Activated naive CD4-positive, alpha-beta T cell (primary cell): ENCODE measurements at places on chromosomes 2 and 18.
A peak's percentile ranks its signal among the peaks of the same experiment; 100 is the strongest.

DNA sequence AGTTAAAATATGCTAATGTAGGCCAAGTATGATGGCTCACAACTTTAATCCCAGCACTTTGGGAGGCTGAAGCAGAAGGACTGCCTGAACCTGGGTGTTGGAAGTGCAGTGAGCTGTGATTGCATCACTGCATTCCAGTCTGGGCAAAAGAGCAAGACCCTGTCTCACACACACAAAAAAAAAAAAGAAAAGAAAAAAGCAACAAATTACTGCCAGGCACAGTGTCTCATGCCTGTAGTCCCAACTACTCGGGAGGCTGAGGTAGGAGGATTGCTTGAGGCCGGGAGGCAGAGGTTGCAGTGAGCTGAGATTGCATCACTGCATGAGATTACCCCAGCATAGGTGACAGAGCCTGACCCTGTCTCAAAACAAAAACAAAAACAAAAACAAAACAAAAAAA is 110.6 kb downstream of the PRELID3A start:
- DNase-seq, result no peak

- DNase-seq, result no peak
These were observed 3.2 kb downstream of the PIGN start for GRCh38 chr18:62183578-62184195.

DNA sequence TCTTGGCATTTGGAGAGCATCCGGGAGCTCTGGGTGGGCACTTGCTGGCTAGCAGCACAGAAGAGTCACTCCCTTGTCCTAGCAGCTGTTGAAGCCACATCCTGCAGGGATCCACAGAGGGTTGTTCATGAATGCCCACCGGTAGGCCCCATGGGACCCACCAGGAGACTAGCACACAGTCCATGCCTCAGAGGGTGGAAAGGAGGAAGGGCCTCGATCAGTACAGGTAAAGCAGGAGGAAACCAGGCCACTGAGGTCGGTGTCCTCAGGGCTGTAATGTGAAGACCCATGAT is 205.8 kb downstream of the SEPTIN10 start:
- DNase-seq, result no peak

DNA sequence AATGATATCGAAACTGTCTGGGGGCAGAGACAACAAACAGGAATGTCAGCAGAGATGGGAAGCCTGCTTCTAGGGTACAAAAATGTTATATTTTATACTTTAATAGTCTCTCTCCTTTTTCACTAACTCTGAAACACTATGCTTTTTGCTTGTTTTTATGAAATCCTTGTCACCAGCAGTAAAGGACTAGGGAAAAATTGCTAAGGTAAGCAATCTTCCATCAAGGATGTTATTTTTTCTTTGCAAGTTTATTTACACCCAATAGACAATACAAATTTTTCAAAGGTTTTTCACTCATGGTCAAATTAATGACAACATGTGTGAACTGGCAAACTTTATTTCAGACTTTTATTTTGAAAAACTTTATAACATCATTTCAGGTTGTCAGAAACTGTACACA is 1465.9 kb upstream of the NXPH2 start:
- no peak for DNase-seq

DNA sequence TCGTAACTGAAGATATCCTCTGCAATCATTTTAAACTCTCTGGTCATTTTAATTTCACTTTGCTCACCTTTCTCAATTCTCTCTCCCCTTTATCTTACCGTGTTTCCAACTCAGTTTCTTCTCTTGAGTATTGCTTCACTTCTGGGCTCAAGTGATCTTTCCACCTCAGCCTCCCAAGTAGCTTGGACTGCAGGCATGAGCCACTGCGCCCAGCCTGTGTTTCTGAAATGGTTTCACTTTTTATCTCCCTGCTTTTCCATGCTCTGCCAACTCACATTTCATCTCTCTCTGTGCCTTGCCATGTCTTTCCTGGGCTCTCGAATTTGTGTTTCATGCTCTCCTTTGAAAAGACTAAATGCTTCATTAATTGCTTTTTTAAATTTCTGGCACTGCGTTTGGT is 30.5 kb upstream of the TMEM131 start:
- DNase-seq, result no peak

DNA sequence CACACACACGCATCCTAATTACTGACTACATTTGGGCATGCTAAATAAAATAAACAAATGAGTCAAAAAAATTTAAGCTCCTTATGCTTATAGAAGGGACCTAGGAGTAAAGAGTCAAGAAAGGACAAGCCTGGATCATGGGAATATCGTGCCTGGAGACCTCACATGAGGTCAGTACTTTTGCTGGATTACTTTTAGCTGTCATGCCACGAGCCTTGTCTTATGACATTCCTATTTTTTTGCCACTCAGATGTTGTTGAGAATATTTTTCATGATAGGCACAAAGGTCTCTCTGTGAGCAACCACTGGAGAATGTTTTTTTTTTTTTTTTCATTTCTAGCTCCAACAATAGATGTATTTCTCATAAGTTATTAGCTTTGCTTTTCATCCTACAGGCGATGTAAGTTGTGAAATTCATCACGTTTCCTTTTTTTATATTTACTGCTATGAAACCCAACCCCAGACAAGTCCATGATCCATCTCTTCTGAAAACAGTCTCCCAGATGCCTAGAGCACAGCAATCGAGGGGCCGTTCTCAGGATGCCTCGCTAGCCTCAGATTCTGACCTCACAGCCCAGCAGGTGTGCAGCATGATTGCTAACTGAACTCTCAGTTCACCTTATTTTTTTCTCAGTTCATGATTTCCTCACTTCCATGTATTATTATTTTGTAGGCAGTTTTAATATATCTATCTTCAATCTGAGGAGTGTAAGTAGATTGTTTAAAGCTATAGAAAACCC is 464.5 kb downstream of the IRS1 start:
- DNase-seq, result no peak

DNA sequence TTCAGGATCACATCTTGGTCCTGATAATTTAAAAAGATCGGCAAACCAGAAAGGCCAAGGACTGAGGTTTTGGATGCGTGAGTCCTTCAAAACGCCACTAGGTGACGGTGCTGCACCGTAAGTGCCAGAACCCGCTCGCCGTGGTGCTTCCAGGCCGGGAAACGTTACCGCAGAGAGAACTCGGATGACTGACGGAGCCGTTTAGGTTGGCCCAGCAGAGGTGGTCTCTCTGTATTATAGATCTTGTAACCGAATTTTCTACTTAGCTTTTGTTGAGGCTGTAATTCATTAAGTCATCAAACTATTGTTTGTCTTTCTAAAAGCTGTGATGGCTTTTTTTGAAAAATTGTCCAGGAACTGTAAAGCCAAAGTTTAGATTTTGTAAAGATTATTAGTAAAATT is 39.8 kb upstream of the ADCYAP1 start:
- peak; percentile 15 for DNase-seq

- no peak for DNase-seq
These were observed 124.6 kb downstream of the RTP5 start for GRCh38 chr2:241994086-241994485.

- DNase-seq, result no peak
These were observed 33.4 kb downstream of the TTR start for GRCh38 chr18:31624892-31625640.

DNA sequence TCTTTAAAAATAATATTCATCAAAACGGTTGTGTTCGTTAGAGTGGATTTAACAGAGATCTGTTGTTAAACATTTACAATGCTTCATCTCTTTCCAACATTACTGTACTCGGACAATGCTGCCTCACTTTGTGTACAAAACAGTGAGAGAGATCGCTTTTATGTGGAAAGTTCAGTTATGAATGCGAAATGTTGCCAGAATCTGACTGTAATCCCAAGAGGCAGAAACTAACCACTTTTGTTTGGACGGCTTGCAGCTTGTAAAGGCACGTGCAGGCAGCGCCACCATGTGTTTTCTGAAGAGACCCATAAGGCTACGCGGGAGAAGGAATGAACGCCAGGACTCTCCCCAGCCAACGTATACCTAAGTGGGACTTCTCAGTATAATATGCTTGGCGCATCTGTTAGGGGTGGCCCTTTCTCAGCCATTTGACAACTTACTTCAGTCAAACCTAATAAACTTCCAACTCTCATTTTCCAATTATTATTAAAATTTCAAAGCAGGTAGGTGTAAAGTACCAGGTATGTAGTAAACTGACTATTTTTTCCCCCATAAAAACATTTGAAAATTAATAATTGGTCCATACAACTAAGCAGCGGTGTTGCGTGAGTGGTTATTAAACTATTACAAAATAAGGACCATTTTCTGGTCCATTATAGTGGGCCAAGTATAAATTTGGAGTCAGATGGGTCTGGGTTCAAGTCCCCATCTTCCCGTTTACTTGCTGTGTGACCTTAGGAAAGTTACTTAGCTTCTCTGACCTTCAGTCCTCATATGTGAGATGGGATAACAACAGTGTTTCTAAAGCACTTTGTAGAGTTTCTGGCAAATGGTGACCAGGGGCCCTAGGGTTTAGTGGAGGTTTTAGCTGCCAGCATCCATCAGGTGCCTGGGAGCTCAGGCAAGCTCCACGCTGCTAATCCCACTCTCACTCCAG is 5.6 kb upstream of the NAPG start:
- DNase-seq, result peak; percentile 27

- no peak for DNase-seq
These were observed 74.0 kb upstream of the ODC1 start for GRCh38 chr2:10522170-10522448.

- no peak for DNase-seq
These were observed 82.4 kb downstream of the TTC32 start for GRCh38 chr2:19819097-19820065.

GRCh38 chr2:12127638-12128037 is 381.2 kb downstream of the LPIN1 start:
- no peak for DNase-seq

GRCh38 chr2:184004948-184005672 is 593.2 kb upstream of the ZNF804A start:
- DNase-seq, result no peak

- DNase-seq, result no peak
These were observed 134.2 kb downstream of the GLI2 start for GRCh38 chr2:120869730-120870466.

- no peak for DNase-seq
These were observed 1280.6 kb upstream of the NRXN1 start for GRCh38 chr2:52312486-52312885.

- no peak for DNase-seq
These were observed 93.5 kb downstream of the OSBPL6 start for GRCh38 chr2:178287652-178288344.

- DNase-seq, result no peak
These were observed 14.3 kb downstream of the WDSUB1 start for GRCh38 chr2:159272156-159272555.

DNA sequence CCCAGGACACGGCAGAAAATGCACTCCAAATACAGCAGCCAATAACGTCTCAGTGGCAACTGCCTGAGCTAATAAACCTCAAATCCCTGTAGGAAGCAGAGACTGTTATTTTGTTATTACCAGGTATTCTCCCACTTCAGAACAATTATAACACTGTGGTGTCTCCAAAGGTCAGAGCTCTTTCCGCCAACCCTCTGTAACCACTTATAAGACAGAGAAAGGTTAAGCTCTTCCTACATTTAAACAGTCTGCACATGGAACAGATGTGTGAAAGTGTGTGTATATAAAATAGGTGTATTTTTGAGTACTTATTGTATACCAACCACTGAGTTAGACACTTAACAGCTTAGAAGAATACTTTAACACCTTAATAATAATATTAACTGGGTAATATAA is 64.1 kb downstream of the FBXO15 start:
- DNase-seq, result no peak

- no peak for DNase-seq
These were observed 35.8 kb downstream of the DARS1 start for GRCh38 chr2:135949451-135950234.

DNA sequence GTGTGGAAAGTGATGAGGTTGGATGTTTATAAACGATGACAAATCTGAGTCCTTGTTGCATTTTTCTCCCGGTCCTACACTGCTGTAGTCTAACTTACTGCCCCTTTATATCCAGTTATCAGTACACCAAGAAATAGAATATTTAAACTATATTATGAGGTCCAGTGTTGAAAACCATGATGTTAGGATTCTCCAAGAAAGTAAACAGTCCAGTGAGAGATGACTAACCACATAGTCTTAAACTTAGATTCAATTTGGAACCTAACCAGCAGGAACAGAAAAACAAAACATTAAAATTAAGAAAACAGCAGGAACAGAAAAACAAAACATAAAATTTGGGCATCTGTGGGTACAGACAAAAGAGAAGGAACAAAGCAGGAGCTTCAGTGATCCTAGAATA is 143.2 kb downstream of the TPGS2 start:
- no peak for DNase-seq

- DNase-seq, result no peak
These were observed 27.8 kb downstream of the ID2 start for GRCh38 chr2:8709611-8710010.

DNA sequence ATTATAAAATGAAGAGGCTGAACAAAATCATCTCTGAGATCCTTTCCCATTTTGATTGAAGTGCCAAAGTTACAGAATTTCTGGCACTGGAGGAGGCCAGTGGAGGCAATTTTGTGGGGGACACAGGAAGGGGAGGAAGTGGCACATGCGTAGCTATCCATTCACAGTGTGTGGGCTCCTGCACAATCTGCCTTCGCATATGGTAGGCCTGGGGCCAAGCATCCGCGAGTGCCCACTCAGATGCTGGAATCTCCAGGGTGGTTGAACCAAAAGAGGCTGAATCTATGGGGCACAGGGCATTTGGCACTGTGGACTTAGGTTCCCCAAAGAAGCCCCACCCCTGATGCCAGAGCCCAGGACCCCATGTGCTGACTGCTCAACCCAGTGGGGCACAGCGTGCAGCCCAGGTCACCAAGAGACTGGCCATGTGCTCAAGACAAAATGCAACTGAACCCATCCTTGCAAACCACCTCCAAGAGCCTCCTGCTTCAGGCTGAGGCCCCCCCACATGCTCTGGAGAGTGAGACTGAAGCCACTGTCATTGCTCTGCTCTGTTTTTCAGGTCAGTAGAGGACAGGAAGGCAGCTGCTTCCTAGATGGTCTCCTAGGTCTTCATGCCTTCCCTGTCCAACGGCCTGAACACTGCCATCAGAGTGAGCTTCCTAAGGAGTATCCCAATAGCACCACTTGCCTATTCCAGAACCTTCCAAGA is 28.5 kb downstream of the ST8SIA5 start:
- DNase-seq, result no peak

- DNase-seq, result no peak
These were observed 89.3 kb downstream of the ADD2 start for GRCh38 chr2:70678576-70679143.

DNA sequence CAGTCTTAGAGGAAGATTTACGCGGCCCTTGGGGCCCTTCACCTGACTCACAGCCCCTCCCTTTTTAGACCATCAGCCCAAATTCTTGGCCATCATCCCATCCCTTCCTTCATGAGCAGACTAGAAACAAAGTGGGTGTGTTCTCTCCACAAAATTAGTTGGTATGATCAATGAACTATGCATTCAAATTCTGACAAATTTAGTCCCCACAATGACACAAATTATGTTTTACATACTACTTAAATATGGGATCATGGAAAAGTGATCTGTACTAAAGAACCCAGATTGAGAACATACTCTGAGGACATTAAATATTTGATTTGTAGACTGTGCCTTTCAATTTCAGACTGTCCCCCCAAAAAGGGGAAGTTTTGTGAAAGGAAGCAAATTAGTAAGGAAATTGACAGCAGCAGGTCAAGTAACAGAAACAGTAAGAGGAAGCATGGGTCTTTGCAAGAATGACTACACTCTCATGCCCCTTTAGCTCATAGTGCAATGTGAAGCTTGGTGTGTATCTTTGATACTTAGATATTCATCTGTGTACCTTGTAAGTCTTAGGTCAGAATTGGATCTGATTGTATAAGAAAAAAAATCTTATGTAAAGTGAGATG is 2.2 kb upstream of the MAPRE2 start:
- no peak for DNase-seq
